ENCODE measurements at places on chromosomes 13 and 19. TPM values are rescaled to one million over a fixed set of nuclear protein-coding genes. Genes with fewer than 3 reads are reported as not detected.

DNA sequence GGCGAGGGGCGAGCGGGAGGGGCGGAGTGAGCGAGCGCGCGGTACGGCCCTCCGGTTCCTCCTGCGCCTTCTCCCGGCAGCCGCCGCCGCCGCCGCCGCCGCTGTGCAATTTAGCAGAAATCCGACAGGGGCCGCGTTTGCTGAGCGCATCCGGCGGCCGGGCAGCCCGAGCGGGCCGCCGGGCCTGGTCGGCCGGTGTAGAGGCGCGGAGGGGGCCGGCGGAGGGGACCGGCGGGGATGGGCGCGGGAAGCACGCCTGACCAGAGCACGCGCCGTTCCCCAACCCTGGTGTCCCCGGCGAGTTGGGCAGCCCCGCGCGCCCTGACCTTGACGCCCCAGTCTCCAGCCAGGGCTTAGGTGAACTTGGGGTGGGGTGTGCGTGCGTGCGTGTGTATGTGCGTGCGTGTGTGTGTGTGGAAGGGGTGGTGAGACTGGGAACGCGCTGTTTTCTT is 144.5 kb upstream of the ZNF536 start:
- peaks cover 27% of the 10 kb centered on the region for H3K4me1 ChIP-seq
- no peaks in the 10 kb centered on the region for H3K36me3 ChIP-seq
- peaks cover 63% of the 10 kb centered on the region for H3K27me3 ChIP-seq
- H3K4me3 ChIP-seq, result peak overlapping the region; percentile 73

- no peak overlapping the region for H3K4me3 ChIP-seq
- peaks cover 10% of the 10 kb centered on the region for H3K27me3 ChIP-seq
- no peaks in the 10 kb centered on the region for H3K36me3 ChIP-seq
- H3K27ac ChIP-seq, result no peak overlapping the region
Measured at GRCh38 chr13:46521921-46522747, 30.8 kb upstream of the LRCH1 start.

GRCh38 chr13:99766641-99767045 is 204.9 kb downstream of the ZIC5 start:
- H3K4me3 ChIP-seq, result no peak overlapping the region
- no peaks in the 10 kb centered on the region for H3K4me1 ChIP-seq
- peaks cover 38% of the 10 kb centered on the region for H3K36me3 ChIP-seq
- H3K27ac ChIP-seq, result no peak overlapping the region
- no peaks in the 10 kb centered on the region for H3K27me3 ChIP-seq
- no peak for DNase-seq

GRCh38 chr13:79360095-79360494 is 46.0 kb downstream of the RBM26 start:
- peaks cover 42% of the 10 kb centered on the region for H3K4me1 ChIP-seq
- no peak for DNase-seq

DNA sequence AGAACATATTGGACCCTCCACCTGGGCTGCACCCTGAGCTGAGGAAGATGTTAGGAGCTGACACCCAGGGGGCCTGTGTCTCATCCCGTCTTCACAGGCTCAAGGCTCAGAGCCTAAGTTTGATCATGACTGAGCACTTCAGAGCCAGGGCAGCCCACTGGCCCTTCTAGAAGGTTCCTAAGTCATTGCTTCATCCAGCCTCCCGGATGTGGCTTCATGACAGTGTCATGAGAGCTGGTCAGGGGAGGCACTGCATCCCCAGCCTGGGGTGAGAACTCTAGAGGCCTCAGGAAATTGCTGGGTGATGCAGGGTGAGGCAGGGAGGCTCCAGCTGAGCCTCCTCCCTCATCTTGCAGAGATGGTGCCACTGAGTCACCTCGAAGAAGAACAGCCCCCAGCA is 24.9 kb upstream of the PIK3R2 start:
- no peak overlapping the region for H3K4me3 ChIP-seq
- peak; percentile 18 for DNase-seq
- no peaks in the 10 kb centered on the region for H3K27me3 ChIP-seq
- H3K27ac ChIP-seq, result no peak overlapping the region
- no peaks in the 10 kb centered on the region for H3K4me1 ChIP-seq

DNA sequence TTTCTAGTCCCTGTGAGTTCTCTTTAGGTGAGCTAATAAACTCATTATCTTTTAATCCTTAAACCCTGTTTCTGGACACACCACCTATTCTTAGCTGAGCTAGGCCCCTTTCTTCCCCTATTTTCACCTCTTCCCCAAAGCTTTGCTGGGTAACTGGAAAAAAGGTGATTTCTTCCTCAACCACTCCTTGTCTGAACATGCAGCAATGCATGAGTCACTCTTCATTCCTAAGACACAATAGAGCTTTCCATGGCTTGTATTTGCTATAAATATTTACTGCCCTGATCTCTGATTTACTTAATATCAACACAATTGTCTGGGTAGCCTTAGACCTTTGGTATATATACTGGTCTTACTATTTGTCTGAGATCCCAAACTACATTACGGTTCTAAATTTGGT is 370.9 kb downstream of the KLF5 start:
- no peaks in the 10 kb centered on the region for H3K27me3 ChIP-seq
- no peak overlapping the region for H3K4me3 ChIP-seq
- DNase-seq, result no peak
- peaks cover 3% of the 10 kb centered on the region for H3K4me1 ChIP-seq
- H3K36me3 ChIP-seq, result no peaks in the 10 kb centered on the region

GRCh38 chr19:38290631-38291147 is 13.4 kb upstream of the C19orf33 start:
- peaks cover 13% of the 10 kb centered on the region for H3K36me3 ChIP-seq
- DNase-seq, result no peak
- no peak overlapping the region for H3K27ac ChIP-seq
- H3K4me3 ChIP-seq, result no peak overlapping the region

The GIPC3 gene
- total RNA-seq, result 0.51 TPM

The CGB5 gene
- total RNA-seq, result not detected
